ENCODE measurements at places on chromosomes 4 and X.

- DNase-seq: no peak
Observed at GRCh38 chrX:52995987-52996331, 37.6 kb upstream of the FAM156A start.

DNA sequence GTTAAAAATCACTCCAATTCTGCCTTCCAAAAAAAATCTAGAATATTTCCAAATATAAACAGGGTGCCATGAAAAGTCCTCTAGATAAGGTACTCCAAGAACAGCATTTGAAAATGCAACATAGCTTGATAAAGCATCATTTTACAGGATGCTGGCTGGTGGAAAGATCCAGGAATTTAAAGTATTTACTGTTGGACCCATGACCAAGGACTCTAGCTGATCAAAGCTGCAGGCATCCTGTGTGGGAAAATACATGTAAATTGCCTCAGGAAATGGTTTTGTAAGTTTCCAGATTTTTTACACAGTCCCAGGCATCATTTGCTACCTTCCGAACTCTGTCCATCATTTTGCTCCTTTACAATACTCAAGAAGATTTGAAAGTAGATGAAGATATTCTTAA is 164.4 kb downstream of the GRIA3 start:
- DNase-seq: no peak

- no peak for DNase-seq
Observed at GRCh38 chr4:78654807-78655206, 103.2 kb downstream of the ANXA3 start.

- DNase-seq: no peak
Observed at GRCh38 chrX:18210470-18210869, 10.2 kb downstream of the BEND2 start.

DNA sequence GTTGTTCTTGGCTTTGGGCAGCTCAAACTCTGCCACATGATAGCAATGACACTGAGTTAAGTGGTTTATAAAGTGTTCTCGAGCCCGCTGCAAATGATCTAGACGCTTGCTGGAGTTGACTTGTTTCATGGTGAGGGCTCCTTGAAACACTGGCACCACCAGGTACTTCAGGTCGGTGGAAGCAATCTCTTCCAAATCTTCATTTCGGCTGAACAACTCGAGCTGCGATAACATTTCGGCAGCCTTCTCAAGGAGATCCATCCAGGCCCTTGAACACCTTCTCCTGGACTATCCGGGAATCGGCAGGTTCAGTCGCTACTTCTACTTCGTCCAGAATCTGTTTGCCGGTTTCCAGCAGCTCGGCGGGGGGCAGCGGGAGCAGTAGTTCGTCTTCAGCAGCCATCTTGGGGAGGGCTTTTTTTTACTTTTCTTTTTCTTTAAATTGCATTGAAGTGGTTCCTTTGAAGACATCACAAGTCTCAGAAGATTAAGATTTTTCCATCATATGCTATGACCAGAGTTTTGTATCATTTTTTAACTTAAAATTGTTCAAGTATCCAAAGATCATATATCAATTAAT is 28.0 kb downstream of the HNRNPDL start:
- no peak for DNase-seq

- DNase-seq: no peak
Observed at GRCh38 chr4:164204434-164204833, 549.5 kb upstream of the SMIM31 start.

DNA sequence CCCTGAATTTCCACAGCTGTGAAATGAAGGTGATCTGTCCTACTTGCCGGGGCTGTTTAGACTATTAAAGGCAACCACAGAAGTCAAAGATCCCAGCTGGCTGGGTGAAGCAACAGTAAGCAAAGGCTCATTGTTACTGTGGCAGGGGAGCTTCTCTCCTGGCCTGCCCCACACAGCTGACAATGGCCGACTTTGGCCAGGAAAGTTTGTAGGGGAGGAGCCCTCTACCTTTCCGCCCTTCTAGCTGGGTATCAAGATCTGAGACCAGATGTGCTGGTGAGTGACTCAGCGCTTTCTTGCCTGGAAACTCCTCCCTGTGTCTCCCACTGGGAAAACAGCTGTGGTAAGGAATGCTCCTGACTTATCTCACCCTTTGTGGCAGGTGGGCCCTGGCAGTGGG is 21.1 kb downstream of the RASSF6 start:
- no peak for DNase-seq

GRCh38 chr4:129218360-129218759 is 122.4 kb downstream of the C4orf33 start:
- DNase-seq: no peak

GRCh38 chrX:48711929-48712505 is 15.5 kb downstream of the SUV39H1 start:
- no peak for DNase-seq

DNA sequence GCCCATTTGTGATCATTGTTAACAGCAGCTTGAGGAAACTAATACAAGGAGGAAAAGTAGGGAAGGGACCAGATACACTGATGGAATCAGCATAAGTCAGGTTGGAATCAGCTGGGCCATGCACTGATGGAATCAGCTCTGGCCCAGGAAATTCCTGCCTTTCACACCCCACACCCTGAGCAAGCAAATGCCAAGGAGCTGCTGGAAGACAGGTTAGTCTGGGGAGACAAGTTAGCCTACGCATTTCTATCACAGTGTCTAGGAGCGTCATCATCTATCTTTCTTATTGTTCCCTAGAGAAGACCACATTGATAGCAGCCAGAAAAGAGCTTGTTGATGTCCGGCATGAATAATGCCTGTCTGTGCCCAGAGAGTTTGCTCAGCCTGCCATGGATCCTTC is 16.2 kb upstream of the CEP135 start:
- DNase-seq: no peak

GRCh38 chr4:1466034-1466862 is 60.0 kb upstream of the NKX1-1 start:
- DNase-seq: no peak

DNA sequence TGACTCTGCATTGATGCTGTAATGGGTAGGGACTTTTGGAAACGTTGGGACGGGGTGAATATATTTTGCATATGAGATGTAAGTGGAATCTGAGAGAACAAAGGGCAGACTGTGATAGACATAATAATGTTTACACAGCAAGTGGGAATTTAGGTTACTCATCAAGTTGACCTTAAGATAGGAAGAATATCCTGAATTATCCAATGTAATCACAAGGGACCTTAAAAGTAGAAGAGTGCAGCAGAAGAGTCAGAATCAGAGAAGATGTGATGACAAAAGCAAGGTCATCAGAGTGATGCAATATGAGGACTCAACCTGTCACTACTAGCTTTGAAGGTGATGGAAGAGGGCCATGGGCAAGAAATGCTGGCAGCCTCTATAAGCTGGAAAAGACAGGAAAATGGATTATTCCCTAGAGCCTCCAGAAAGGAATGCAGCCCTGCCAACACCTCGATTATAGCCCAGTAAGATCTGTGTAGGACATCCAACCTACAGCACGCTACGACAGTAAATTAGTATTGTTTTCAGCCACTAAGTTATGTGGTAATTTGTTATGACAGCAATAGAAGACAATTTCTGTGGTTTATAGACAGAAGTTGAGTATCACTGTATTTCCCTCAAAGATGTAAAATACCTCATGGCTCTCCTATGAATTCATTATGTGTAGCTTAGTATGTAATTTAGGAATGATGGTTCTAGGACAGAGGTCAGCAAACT is 26.4 kb downstream of the MORC4 start:
- DNase-seq: no peak

DNA sequence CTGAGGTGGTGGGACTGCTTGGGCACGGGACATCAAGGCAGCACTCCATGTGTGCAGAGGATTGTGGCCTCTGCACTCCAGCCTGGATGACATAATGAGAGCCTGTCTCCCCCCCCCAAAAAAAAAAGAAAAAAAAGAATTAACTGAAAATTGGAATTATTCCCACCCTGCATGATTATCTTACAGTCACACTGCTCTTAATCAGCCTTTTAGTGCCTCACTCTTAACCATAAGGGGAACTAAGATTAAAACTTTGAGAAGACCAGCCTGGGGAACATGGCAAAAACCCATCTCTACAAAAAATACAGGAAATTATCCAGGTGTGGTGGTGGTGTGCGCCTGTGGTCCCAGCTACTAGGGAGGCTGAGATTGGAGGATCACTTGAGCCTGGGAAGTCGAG is 94.6 kb downstream of the UBE2K start:
- DNase-seq: no peak

DNA sequence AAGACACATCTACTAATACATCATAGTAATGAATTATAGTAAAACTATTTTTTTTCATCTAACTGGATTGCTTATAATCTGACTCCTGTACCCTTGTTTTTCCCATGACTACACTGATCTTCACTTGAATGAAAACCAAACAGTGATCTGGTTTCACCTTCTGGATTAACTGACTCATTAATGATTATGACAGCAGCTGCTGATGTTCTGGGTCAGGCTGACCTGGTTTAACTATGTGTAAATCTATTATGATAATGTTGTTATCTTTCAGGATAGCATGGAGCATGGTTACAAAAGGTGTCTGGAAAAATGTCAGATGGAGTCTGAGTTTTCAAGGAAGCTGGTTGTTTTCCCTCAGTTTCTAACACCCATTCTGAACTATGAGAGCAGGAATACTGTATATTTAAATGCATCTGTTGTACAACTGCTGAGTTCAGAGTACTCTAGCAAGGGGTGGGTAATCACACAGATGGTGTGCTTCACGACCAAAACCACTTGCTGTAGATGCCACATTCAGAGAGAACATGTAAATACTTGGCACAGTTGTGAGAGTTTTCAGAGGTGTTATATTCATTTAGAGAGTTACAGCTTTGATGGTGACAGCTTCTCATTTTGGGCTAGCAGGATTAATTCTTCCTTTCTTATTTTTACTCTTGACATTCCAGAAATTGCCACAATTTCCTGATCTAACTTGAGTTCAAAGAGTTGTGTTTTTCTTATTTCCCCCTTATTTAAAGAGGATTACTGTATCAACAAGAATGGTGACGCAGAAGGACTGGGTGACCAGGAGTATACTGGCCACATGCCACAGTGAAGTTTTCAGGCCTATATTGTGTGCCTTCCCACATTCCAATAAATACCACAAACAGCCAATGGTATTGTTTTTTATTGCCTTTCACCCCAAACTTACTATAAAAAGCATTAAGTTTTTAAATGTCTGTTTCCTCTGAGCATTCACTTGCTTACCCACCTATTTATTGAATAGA is 249.7 kb upstream of the TET2 start:
- DNase-seq: no peak

DNA sequence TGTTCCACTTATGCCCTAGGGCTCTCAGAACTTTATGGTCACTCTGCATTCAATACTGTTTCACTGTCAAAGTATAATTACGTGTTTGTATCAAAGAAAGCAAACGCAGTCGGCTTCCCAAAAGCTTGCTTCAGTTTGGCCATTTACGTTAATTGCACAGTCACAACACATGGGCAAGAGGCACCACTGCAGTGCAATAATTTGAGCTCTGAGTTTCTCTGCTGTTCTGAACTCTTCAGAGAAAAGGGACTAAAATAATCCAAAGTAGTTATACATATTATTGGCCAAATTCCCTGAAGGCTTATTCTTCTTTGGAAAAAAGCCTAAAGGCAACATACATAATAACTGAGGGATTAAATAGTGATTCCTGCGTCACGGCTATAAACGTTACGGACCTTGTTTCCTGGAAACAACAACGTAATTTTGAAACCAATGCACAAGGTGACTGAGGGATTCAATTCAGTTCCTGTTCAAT is 51.3 kb downstream of the RNF150 start:
- no peak for DNase-seq

- DNase-seq: no peak
Observed at GRCh38 chr4:83885256-83886182, 349.6 kb downstream of the GPAT3 start.

DNA sequence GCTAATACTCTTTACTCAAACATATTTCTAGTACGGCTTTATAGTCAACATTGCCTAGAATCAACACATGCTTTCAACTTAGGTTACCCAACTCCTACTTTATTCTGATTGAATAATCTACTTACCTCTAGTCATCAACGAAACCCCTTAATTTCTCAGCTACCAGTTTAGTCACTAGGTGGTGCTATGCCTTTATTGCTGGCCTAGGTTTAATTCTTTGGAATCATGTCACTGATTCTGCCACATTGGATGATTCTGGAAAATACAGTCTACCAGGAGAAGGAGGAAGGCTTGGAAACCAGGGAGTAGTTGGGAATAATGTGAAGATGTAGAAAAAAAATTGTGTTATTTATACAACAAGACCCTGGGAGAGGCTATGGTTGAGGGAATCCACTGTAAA is 167.7 kb downstream of the DCAF12L2 start:
- DNase-seq: no peak

DNA sequence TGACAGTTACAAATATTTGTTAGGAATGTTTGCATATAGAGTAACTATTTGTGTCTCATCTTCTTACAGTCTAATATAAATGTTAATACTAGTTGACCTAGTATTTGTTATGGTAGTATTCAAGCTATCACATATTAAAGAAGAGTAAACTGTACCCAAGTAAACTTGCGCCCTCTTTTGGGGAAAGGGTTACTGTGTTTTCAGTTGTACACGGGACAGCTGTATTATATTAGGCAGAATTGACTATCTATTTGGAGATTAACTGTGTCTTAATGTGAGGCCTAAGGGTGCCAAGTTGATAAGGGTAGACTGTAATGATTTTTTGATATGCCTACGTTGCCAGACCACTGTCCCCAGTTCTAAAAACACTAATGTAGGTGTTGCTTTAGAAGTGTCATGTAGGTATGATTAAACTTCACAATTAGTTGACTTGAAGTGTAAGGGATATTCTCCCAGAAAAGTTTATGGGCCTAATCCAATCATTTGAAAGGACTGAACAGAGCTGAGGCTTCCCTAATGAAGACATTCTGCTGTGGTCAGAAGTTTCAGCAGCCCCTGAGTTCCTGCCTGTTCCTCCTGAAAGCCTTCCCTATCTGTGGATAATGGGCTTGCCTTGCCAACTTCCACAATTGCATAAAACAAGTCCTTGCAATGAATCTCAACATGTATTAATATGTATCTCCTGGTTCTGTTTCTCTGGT is 172.8 kb upstream of the CXCL13 start:
- DNase-seq: no peak

DNA sequence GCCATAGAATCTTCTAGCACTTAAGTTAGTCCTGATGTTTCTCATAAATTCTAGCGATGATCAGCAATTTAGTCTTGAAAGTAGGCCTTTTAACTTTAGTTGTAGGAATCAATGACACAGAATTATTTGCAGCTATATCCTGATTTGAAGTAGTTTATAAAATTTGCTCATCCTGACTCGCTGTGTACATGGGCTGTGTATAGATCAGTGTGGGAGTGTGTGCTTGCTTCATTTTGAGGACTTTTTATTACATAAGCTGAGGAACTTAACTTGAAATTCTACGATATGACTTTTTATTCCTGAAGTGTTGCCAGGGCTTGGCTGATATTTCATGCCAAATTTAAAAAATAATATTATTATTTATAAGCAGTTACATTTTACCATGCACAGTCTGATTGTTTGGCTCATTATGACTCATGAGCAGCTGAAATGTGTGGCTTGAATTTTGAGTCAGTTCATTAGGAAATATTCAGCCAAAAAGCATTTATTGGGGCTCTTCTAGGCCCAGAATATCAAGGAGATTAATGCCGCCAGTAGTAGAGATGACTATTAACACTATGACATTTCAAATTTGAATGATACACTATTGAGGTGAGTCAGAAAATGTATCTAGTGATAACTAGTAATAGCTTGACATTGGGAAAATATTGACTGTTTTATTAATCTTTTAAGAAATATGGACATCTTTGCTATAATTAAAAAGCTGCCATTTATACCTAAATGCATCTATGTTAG is 128.9 kb upstream of the LIMCH1 start:
- DNase-seq: no peak

Measured in stimulated activated CD4-positive, alpha-beta T cell treated with anti-CD3 and anti-CD28 coated beads, Interleukin-4, amount 100 ng/mL, for 1 hour (primary cell).